ENCODE measurements at places on chromosomes 3 and 15.

DNA sequence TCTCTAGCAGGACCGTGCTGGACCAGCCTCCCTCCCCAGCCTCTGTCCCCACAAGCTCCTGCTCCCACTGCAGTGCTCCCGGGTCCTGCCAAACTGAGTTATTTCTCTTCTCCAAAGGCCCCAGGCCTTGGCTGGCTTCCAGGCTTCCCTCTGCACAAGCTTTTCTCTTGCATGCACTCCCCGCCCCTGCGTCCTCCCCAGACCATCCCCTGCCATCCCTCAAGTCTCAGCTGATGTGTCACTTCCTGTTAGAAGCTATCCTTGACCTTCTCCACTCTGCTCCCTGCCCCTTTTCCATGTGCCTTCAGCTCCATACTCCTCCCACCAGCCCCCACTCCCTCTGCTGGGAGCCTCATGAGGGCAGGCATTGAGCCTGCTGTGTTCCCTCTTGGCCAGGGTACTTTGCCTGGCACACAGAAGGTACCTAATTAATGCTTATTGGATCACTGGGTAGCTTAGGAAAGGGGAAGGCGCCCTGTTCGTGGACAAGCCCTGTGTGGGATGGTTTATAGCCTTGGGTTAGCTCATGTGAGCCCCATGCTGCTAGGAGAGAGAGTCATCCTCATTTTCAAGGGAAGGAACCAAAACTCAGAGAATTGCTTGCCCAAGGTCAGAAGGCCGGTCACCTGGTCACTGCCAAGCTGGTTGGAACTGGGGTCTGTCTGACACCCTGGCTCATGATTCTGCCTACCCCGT lies 56.4 kb downstream of the FEM1B start:
- no peak for ATAC-seq

- no peak for ATAC-seq
These were observed 60.3 kb downstream of the STRIT1 start for GRCh38 chr3:155233213-155233612.

GRCh38 chr3:51715231-51715976 lies 8.5 kb downstream of the GRM2 start:
- ATAC-seq = no peak

DNA sequence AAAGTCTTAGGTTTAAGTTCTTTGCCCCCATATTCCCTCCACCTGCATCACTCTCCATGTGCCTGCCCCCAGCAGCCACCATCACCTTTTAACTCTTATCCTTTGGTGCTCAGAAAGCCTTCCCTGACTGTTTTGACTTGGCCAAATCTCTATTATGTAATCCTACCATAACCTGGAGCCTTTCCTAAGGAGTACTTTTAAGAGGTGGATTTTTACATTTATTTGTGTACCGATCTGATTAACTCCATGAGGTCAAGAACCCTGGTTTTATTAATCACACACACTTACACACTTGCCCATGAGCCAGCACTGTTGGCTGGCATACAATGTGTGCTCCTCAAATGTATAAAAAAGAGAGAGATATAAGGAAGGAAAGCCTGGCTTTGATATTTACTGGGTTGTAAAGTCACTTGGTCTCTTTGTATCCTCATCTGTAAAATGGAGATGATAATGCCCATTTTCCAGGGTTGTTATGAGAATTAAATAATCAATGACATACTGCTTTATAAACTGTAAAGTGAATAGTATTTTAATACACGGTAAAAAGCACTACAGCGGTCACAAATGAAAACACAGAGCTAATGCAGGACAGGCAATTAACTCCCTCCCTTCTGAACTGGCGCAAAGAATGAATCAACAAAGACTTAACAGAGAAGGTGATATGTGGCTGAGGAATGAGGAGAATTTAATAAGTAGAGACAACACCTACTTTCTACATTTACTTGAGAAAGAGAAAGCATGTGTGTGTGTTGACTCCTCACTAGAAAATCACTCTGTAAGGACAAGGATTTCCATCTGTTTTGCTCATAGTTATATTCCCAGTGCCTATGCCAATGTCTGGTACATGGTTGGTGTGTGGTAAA lies 45.4 kb downstream of the ATP13A4 start:
- no peak for ATAC-seq

DNA sequence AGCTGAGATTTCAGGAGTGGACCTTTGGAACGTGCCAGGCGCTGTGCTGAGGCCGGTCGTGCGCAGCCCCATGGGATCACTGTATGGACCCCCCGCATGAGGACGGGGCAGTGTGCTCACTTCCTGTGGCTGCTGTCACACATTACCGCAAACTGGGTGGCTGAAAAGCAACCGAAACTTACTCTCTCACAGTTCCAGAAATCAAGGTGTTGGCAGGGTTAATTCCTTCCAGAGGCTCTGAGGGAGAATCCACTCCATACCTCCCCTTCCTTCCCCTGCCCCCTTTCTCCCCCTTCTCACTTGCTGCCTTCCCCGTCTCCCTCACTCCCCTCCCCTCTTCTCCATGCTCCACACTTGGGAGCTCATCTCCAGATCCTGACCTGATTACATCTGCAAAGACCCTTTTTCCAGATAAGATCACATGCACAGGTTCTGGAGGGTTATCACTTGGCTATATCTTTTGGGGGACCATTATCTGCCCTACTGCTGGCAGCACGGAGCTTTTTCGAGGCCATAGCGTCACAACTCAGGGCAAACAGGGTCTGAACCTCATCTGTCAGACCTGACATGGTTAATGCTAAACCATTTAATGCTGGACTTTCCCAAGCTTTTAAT lies 41.2 kb downstream of the KLF13 start:
- peak; percentile 41 for ATAC-seq

GRCh38 chr15:66356359-66357236 lies at the start of gene TIPIN:
TIPIN (minus strand) TSS chr15:66356685; CDS start chr15:66352947, 3,738 bp downstream.
- ATAC-seq = peak; percentile 97

GRCh38 chr15:101035611-101036010 lies 116.5 kb downstream of the LRRK1 start:
- no peak for ATAC-seq

DNA sequence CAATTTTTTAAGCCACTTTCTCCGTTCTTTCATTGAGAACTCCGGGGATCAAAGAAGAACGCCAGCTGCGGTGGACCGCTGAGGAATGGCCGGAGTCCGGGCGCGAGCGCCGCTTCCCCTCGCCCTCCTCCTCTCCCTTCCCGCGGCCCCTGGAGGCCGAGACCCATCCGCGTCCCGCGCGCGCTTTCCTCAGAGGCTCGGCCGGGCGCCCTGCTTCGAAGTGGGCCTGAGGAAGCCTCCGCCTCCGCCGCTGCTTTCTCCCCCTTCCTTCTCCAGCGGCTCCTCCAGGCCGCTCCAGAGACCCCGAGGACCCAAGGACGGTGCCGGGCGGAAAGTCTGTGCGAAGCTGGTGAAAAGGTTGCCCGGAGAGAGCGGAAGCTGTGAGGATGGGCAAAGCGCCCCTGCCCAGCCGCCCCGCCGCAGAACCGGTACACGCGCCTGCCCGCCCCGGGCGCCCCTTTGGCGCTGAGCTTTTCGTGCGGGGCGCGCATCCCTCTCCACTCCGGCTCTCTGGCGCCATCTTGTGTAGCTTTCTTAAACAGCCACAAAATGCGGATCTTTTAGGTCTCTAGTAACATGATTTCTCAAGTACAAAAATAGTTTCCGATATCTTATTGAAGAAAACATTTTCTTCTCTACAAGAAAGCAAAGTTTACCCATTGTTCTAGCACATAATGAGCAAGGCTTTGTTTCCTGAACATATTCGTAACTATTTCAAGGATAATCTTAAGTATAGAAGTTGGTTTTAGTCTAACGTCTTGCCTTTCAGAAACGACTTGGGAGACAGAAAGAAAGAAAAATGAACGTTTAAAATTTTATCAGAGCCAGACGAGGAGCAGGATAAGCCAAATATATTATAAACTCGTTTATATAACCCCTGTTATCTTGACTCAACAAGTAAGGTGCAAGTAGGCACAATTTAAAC lies 59.2 kb upstream of the FAM174B start:
- ATAC-seq = peak; percentile 64

- peak; percentile 48 for ATAC-seq
These were observed 228.0 kb downstream of the UACA start for GRCh38 chr15:70535071-70535954.

GRCh38 chr15:31239409-31239808 lies 87.2 kb upstream of the KLF13 start:
- no peak for ATAC-seq

GRCh38 chr3:52132041-52132440 lies 22.2 kb downstream of the POC1A start:
- no peak for ATAC-seq

- no peak for ATAC-seq
These were observed 42.5 kb downstream of the CHCHD6 start for GRCh38 chr3:126746395-126747177.

DNA sequence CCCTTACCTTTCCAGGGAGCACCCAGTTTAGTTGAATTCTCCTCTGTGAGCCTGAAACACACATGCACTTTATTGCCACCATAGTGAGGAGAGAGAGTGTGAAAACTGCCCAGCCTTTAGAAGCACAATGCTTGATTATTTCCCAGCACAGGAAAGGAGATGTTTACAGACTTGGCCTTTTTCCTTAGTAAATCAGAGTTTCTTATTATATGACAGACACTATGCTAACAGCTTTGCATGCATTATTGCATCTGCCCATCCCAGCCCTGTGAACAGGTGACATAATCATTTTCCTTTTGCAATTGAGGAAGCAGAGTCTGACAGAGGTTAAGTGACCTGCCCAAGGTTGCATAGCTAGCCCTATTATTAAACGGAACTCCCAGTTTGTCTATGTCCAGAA lies 36.5 kb downstream of the CAPN3 start:
- ATAC-seq = no peak

DNA sequence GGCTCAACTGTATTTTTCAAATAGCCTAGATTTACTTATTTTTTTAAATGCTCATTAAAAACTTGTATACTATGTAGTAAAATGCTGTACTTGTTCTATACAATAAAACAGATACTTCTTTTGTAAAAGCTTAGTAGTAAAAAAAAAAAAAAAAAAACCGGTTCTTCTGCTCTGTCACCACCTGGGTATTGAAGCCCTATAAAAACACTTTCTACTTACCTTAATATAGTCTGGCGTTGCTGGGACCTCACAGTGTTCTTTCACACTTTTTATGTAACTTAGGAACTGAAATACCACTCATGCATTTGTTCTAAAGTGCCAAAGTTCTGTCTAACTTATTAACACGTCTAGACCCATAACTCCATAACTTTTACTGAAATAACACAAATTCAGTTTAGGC lies 61.4 kb downstream of the TASOR start:
- ATAC-seq = no peak

DNA sequence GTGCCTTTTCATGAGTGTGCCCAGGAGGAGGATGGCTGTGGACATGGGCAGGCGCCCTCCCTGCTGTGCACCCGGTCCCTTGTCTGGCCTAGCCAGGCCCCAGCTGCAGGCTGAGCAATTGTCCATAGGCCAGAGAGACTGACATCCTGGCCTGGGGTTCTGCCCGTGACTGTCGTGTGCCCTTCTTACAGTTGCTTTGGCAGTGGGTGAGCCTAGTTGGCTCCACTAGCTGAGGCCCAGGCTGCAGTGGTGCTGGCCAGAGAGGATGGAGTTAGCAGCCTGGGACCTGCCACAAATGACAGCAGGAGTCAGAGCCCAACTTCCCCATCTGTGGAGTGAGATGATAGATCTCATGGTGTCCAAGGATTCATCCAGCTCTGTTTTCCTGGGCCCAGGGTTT lies 9.0 kb upstream of the CHRNB4 start:
- no peak for ATAC-seq

- ATAC-seq = no peak
These were observed 5.2 kb upstream of the SEMA3B start for GRCh38 chr3:50263478-50264382.

DNA sequence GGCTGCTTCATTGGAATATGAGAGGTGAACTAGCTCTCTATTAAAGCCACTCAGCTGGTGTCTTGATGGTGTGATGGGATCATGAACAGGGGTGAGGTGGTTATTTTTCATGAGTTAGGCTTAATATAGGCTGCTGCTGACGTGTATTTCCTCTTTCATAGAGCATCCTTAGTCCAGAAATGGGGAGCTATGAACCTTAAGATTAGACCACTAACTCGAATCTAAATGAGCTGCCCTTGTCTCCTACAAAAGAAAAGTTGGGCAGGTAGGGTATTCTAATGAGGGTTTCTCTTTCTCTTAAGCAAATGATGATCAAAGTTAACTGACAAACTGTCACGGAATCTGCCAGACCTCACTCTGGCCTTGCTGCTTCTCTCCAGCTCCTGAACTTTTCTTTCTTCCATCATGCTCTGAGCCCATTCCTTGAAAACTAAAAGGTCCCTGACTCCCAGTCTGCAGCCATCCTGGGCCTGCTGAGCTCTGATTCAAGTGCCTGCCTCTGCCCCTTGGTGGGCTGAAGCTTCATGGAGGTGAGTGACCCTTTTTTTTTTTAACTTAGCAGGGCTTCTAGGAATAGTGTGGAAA lies at the start of gene TRIM69:
TSS of gene TRIM69 (plus strand) at position 348 of the 585 bp plus-strand sequence. CDS start at position 525, 177 bp downstream.
- peak; percentile 32 for ATAC-seq

DNA sequence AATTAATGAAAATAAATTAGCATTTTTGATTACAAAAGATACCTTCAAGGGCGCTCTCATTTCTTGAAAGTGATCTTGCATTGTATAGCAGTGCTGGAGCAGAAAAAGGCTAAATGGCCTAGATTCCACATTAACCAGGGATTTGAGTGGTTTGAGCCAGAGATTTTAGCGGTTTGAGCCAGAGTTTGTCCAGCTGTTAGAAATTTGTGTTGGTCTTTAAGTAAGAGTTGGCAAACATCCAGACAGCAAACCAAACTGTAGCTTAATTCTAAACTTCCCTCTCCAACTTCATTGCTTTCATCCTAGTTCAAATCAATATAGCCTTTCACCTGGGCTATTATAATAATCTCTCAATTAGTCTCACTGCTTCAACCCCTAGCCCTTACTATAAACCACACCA lies 351.7 kb downstream of the IGSF11 start:
- no peak for ATAC-seq

DNA sequence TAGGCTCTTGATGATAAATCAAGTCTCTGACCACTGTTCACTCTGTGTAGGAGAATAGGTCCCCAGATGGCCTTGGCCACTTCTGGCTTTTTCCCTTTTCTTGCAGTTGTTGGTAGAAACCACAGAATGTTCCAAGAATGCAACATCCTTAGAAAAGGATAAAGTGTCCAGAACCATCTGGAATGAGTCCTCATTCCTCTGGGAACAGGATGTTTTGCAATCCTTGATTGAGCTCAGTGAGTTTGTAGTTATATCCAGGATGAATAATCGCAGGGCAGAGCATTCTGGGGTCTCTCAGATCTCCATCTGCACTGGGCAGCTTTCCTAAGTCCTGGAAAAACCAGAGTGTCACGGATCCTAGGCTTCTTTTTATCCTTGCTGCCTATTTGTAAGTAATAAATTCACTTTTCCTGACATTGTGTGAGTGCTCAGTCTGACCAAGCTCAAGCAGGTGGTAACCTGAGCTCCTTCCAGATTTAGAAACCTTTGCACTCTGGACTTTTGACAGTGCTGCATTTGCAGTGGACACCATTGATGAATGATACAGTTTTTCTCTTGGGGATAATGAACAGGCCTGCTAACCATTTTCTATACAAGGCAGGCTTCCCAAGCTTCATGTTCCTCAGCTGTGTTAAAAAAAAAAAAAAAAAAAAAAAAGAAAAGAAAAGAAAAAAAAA lies 1028.6 kb downstream of the OTOL1 start:
- ATAC-seq = no peak

GRCh38 chr3:36317915-36318314 lies 62.4 kb upstream of the STAC start:
- no peak for ATAC-seq
